NCI-H460 (cell line): ENCODE measurements at places on chromosomes 12 and 14.

- DNase-seq = no peak
Observed at GRCh38 chr14:90570461-90570860, 173.6 kb downstream of the CALM1 start.

DNA sequence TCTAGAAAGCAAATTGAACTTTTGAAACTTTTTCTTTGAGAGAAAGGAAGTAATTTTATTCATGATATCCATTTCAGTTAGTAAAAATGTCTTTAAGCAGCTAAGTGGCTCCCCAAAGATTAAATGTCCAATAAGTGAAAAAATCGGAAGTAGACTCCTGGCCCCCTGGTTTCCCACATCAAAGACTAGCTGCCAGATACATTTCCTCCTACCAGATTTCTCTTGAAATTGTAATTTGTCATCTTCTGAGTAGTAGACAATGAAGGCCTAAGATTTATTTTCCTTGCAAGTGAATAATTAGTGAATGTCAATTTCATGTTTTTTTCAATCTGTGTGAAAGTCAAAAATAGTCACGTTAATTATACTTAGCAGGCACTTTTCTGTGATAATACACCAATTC lies 321.9 kb downstream of the SYT1 start:
- DNase-seq = no peak

DNA sequence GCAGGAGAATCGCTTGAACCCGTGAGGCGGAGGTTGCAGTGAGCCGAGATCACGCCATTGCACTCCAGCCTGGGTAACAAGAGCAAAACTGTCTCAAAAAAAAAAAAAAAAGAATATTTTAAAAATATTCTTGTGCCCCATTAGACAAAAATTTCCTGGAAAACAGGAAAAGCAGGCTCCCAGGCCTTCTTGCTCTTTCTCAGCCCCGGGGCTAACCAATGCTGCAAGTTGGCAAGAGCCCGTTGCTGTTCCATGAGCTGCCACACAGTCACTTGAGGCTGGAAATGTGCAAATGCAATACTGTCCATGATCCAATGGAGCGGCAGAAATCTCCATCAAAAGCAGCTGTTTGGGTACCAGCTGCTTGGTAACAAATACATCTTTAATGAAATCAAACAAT lies 994.7 kb downstream of the VRK1 start:
- DNase-seq = no peak

- DNase-seq = peak; percentile 42
Observed at GRCh38 chr12:104790296-104791125, 167.6 kb downstream of the SLC41A2 start.
